8988T (cell line): ENCODE measurements at places on chromosomes 2 and 18.

DNA sequence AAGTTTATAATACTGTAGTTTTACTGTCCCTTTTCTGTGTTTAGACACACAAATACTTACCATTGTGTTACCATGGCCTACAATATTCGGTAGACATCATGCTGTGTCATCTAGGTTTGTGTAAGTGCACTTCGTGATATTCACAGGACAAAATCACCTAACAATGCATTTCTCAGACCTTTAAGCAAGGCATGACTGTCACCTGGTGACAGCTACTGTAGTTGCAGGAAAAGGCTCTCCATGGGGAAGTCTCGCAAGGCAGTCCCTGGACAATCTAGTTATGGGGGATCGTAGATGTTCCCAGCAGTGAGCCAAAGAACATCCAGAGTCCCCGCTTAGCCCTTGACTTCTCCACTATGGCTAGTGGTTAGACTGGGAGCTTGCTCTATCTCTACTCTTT is 73.1 kb downstream of the EIF2AK3 start:
- no peak for DNase-seq

- no peak for DNase-seq
Observed at GRCh38 chr2:119638685-119639554, 40.1 kb upstream of the TMEM177 start.

- no peak for DNase-seq
Observed at GRCh38 chr2:104443145-104443544, 410.8 kb upstream of the POU3F3 start.

GRCh38 chr2:42939411-42940206 is 147.2 kb upstream of the HAAO start:
- no peak for DNase-seq

DNA sequence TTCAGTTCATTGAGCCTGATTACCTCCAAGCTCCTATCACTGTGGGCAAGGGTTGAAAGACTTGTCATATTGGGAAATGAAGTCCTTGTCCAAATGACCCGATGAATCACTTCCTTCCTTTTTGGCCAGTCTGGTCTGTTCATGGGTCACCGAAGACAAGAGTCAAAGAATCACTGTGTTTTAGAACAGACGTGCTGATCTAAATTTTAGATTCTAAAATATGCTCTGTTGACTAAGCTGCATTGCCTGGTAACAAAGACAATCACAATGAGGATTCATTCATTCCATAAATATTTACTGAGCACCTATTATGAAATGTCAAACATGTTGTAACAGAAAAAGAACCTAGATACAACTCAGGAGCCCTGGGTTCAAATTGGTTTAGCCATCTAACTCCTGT is 99.4 kb upstream of the RND3 start:
- DNase-seq, result no peak

DNA sequence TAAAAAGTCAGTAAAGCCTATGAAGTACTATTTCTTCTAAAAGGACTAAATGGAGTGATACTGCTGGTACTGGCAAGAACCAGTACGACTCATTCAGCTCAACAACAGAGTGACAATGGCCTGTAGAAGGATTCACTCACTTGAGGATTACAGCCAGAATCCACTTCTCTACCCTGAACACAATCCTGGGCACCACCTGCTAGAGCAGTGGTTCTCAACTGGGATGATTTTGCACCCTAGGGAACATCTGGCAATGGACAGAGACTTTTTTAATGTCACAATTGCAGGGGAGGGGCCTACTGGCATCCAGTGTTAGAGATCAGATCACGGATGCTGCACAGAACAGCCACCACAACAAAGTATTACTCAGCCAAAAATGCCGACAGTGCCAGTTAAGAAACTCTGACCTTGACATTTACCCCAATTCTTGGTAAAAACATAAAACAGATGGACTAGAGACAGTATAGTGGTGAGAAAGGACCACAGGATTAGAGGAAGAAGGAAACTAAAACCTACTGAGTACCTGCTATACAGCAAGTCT is 5.0 kb downstream of the SPIRE1 start:
- DNase-seq, result no peak

DNA sequence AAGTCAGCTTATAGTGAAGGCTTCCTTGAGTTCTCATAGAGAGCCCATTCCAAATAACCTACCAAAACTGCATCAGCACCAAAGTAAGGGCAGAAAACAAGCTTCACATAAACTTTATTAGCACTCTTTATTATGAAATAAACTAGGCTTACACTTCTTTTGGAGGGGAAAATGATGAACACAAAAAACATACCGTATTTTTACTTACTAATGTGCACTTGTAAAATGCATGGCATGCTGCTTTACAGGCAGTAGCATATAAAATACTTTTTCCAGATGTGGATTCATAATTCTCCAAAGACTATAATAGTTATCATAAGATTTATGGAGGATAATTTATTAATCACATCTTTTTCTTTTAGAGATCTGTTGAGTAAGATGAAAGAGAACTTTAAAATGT is 133.9 kb downstream of the OSR1 start:
- DNase-seq, result no peak

GRCh38 chr2:166234112-166234846 is 106.5 kb upstream of the SCN1A start:
- DNase-seq, result no peak

DNA sequence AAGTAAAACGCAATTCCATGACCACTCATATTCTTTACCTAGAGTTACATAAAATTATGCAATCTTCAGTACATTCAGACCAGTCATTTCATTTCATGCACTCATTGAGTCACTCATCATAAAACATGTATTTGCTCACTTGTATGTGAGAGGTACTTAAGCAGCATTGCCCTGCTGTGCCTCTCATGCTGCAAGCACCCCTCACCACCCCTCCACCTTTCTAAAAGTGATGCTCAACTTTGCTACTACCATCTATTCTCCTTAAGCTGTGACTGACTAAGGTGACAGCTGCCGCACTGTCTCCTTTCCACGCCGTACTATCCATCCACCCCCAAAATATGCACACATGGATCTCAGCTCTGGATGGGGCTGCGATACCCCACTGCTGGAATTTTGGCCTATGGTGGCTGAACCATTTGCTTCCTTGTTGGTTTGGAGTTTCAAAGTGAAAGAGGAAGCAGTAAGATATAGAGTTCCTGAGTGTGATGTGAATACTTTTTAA is 7.2 kb downstream of the ARHGAP25 start:
- DNase-seq, result no peak

GRCh38 chr2:142897807-142898206 is 20.3 kb downstream of the KYNU start:
- DNase-seq, result no peak

DNA sequence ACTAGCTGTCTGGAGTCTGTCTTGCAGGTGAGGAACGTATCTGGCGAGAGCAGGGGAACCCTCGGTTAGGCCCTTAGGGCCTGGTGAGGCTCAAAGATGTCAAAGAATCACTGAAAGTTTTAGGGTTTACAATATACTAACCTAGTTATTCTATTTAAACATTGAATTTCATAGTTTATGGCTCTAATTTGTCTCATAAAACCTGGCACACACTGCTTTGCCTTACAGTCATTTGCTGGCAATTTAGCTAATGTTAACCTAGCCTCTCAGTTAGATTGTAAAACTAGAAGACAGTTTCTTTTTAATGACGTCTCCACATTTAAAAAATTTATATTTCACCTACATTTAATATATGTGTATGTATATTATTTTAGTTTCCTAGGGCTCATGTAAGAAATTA is 89.6 kb upstream of the DOCK10 start:
- no peak for DNase-seq

DNA sequence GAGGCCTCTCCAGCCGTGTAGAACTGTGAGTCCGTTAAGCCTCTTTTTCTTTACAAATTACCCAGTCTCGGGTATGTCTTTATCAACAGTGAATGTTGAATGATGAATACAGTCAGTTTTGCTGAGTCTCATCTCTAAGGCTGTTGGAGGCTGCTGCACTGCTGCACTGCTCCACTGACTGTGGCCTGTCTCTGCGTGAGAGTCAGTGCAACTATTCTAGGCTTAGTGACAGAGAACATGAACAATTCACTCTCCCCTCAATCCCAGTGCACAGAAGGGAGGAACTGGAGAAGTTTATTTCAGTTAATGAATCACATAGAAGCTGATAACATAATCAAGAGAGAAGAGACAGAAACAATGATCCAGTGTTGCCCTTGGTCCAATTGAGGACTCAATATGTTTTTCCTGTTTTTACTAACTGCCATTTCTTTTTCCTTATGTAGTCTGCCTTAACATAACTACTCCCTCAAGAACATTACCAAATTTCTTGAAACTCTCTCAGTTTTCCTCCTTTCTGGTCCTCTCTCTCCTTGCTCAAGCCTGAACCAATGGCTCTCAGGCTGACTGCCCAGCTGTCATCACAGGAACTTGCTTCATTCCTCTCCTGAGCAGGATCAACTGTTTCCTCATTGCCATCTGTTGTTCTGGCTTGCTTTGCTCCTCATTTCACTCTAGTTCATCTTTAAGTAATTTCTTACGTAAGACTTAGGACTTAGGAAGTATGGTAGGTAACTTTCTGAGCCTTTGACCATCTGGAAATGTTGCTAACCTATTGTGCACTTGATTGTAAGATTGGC is 483.2 kb downstream of the METTL4 start:
- no peak for DNase-seq

GRCh38 chr2:206095536-206096332 is 9.8 kb upstream of the INO80D start:
- DNase-seq, result no peak

GRCh38 chr2:41771710-41772109 is 276.1 kb upstream of the PKDCC start:
- DNase-seq, result no peak

DNA sequence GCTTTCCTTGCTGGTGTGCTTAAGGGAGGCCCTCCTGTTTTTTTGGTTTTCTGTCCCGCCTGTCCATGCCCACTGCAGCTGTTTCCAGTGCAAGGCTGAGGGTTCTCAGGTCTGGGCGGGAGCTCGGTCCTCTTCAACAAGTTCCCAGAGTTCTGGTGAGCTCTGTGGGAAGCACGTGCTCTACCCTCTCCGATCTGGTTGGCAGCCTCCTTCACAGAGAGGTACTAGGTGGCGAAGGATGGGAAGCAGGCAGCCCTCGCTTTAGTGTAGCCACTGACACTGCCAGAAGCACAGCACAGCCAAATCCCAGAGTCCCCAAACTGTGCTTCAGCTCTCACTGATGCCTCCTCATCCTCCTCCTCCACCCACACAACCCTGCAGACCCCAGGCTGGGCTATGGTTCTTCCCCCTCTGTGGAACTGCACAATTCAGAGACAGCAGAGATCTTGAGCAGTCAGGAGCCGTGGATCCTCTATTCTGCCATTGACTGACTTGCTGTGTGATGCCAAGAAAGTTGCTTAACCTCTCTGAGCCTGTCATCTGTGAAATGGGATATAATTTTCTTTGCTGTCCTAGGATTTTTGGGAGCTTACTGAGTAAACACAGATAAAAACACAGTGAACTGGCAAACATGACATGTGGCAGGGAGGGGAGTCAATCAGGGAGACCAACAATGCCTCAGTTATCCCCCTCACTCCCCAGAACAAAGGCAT is 157.3 kb downstream of the MSH2 start:
- no peak for DNase-seq

- DNase-seq, result peak; percentile 83
Observed at GRCh38 chr2:26846334-26847306, 1.3 kb upstream of the DPYSL5 start.

DNA sequence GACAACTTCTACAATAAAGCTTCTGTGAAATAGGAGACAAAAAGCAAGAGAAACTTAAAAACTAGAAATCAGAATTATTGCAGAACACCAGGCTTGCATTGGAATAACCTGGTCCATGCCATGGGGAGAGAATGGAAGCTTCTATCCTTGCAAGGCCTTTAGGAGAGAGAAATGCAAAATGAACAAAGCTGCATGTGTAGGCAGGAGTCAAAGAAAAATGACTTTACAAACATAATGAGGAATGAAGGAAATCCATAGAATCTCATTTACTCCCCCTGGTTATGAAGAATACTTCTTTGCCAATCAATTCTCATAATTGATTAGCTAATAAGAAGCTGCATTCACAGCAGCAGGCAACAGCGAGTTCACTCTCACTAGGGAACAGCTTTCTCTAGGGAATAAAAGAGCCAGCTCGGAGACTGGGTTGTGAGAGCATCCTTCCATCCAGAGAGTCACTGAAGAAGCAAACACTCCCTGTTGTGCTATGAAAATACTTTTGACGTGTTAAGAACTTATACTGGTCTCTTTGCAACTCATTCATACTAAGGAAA is 235.9 kb upstream of the LRATD1 start:
- DNase-seq, result no peak

GRCh38 chr18:51185075-51185474 is 12.4 kb downstream of the MEX3C start:
- DNase-seq, result no peak

GRCh38 chr2:30456106-30456505 is 9.1 kb downstream of the LCLAT1 start:
- no peak for DNase-seq

DNA sequence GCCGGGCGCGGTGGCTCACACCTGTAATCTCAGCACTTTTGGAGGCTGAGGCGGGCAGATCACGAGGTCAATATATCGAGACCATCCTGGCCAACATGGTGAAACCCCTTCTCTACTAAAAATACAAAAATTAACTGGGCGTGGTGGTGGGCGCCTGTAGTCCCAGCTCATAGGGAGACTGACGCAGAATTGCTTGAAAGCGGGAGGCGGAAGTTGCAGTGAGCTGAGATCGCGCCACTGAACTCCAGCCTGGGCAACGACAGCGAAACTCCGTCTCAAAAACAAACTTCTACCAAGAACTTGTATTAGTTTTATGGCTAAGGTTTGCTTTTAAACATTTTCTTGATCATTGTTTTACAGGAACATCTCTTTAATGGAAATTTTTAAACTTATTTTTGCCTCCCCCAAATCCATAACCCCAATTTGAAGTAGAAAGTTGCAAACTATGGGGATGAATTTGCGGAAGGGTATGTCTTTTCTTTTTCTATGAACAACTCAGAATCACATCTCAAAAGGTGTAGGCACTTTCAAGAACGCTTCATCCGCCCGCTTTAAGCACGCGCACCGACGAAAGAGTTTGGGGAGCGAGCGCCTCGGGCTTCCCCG is 46.8 kb upstream of the PTMA start:
- no peak for DNase-seq

DNA sequence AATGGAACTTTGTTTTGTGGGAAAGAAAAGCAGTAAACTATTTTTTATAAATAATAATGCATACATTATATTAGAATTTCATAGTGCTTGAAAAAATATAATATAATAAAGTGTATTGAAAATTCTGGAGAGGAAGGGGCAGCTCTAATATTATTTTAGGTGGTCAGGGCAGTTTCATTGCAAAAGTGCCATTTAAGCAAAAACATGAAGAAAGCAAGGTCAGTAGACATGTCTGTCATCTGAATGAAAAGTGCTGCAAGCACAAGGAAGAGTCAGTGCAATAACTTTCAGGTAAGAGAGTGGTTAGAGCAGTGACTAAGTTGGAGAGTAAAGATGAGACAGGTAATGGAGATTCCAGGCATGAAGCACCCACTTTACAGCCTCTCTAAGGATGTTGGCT is 435.6 kb upstream of the REG3G start:
- DNase-seq, result no peak
